ENCODE measurements at places on chromosomes 4 and X.

DNA sequence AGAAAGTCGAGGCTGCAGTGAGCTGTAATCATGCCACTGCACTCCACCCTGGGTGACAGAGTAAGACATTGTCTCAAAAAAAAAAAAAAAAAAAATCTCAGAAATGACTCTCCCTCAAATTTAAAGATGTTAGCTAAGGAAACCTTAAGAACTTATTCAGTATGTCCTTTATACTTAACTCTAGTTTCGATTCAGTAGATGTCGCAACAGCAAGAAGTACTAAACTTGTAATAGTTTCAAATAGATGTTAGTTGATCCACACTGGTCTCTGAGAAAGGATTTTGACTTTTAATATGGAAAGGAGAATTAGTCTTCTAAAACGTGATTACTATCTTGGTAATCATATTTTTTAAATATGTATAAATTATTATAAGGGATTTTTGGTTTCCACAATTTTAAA, 29.6 kb downstream of the NKX3-2 start:
- DNase-seq: no peak

DNA sequence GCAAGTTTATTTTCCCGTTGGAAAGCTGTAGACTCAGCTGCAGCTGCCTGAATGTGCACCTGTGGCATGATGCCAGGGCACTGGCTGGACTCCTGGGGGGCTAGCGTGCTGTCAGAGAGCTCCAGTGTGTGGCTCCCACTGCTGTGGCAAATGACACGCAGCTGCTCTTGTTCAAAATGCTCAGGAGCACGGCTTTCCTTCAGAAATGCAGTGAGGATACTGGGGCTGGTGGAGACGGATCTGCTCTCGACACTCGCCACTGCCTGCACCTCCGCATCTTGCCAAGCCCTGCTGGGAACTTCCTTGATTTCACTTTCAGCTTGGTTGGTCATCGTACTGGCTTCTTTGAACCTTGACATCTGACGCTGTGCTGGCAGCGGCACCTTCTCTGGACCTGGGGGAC, 58.7 kb downstream of the GPRIN3 start:
- DNase-seq: no peak

GRCh38 chr4:135277068-135277979, 1075.7 kb upstream of the PABPC4L start:
- no peak for DNase-seq

- DNase-seq: no peak
These were observed 68.7 kb upstream of the PRDX4 start for GRCh38 chrX:23598575-23598974.

DNA sequence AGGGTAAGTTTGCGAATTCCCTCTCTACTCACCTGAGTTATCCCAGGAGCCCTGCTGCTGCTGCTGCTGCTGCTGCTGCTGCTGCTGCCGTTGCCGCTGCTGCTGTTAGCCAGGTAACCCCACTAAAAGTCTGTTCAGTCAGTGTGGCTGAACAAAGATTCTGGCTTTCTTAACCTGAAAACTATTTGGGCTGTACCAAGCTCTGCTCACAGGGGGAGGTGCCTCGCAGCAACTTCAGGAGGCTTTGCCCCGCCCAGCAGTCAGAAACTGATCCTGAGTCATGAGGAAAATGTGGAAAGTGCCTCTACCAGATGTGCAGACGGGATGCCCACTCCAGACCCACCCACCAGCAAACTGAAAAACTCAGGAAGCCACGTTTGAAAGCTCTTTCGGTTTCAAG, at the start of gene CAPN6:
Gene CAPN6, minus strand, starts transcription at position 145 of the 400 bp plus-strand sequence. CDS start 6,547 bp downstream, outside the sequence.
- DNase-seq: no peak

DNA sequence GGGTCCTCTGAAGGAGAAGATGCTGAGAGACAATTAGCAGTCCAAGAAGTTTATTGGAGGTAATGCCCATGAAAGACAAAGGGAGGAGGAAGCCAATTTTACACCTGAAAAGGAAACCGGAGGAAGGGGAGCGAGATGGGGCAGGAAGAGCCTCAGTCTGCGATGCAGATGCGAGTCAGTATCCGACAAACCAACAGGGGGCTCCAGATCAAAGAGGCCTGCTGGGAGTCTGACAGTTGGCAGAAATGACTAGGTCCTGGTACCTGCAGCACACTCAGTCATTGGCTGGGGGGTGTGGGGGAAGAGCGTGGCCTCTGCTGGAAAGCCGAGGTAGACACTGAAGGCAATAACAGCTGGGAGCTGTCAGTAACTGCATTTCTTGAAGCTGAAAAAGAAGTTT, 231.1 kb upstream of the CENPE start:
- no peak for DNase-seq

DNA sequence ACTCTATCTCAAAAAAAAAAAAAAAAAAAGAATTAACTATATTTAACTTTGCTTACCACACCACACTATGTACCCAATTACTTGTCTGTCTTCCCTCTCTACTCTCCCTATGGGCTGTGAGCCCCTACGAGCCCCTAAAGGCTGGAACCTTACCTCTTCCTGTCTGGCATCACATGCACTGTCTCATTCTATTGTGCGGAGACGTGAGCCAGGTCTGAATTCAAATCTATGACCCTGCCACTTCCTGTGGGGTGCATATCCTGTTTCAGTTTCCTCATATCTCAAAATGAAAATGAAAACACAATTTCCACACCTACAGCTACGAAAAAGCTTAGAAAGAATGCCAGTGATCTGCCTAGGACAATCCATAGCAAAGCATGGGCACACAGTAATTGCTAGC, 42.9 kb upstream of the HS3ST1 start:
- DNase-seq: peak; percentile 47

DNA sequence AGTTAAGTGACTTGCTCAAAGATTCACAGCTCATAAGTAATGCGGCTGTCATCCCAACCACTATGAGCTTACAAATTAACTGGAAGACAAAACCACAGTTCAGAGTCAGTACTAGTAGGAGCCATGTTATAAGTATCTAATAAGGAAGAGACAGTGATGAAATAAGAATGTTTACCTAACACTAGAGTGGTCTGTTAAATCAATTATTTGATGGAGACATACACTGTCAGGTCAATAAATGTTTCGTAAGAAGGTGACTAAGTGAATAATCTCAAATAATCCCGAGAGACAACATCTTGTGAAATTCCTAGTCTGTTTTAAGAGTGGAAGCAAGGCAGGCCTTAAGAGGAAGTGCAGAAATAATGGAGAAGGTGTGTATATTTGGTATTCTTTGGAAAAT, 25.8 kb upstream of the AMELX start:
- no peak for DNase-seq

GRCh38 chr4:8164687-8165086, 6.1 kb upstream of the ABLIM2 start:
- no peak for DNase-seq

DNA sequence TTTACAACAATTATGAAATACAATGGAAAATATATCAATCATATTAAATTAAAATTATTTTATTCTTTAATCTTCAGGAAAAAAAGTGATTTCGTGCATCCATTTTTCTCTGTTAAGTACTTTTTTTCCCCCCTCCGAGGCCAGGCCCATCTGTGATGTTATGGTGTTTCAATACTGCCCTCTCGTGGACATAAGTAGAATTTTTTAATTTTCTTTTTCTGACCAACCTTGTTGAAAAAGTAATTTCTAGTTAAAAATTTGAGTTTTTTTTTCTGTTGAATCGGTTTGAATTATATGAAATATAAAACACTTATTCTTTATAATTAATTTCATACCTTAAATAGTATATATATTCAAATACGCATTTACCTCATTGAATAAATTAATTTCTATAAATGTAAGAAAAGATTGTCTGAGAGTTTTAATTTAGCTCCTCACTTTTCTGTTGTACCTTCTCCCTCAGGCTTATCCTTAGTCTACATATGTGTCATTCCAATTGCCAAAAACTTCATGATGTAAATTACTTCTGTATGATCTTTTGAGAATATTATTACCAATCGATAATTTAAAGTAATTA, 175.8 kb upstream of the TECRL start:
- DNase-seq: no peak

DNA sequence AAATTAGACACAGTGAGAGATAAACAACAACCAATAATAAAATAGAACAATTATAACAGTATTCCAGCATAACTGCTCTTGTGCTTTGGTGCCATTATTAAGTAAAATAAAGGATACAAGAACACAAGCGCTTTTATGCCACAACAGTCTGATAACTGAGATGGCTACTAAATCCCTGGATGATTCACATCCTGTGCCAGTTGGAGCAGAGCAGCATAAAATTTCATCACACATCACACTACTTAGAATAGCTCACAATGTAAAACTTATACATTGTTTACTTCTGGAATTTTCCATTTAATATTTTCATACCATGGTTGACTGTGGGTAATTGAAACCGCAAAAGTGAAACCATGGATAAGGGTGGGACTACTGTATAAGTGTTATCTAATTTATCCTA, 399.9 kb upstream of the CNKSR2 start:
- no peak for DNase-seq

- DNase-seq: no peak
These were observed 550.5 kb upstream of the FAT1 start for GRCh38 chr4:187274153-187274552.

- no peak for DNase-seq
These were observed 60.7 kb upstream of the SPANXD start for GRCh38 chrX:141759238-141759637.

GRCh38 chr4:39456946-39457763, 1.6 kb downstream of the RPL9 start:
- DNase-seq: no peak

- no peak for DNase-seq
These were observed 79.2 kb downstream of the EFNB1 start for GRCh38 chrX:68908071-68908470.

DNA sequence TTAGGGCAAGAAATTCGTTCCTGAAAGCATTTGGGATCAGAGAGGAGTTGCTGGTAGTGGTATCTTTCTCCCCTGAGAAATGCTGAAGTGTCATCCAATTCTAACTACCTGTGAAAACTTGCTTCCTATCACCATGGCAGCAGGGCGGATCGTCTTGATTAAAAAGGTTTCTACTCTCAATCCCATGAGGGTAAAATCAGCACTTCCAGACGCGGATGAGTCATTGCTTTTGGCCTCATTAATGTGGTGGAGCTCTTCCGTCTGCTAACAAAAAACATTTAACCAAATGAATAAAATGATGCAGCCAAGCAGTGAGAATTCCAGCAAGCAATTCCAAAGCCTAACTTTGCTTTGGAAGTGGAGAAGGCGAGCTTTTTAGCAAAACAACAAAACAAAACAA, 325.6 kb downstream of the CAMK2D start:
- no peak for DNase-seq

DNA sequence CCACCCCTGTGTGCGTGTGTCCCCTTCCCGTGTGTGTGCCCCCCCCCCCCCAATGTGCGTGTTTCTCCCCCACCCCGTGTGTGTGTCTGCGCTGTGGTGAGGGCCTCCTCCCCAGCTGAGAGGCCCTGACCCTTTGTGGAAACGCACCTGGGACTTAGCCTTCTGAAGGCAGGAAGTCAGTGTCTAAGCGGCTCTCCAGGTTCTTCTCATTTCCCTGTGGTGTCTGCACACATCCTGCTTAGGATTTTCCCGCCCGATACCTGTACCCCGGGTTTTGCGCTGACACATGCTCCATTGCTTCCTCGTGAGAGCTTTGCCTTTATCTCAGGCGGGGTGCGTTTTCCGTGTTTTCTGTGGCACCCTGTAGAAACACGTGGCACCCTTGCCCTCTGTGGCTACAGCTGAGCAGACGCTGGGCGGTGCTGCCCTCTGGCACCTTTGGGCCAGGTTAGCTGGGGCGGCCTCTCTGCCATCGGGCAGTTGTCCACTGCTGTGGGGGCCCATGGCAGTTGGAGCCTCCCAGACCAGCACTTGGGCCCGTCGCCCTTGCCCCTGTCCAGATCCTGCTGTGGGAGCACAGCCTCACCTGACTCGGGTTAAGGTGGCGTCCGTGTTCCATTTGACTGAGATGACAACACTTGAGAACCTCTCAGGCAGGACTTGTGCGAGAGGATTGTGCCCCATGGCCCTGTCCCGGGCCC, 26.3 kb downstream of the MAEA start:
- no peak for DNase-seq

- DNase-seq: no peak
These were observed 39.8 kb downstream of the XIAP start for GRCh38 chrX:123899701-123900100.

GRCh38 chr4:113290666-113291065, 241.2 kb downstream of the ANK2 start:
- no peak for DNase-seq

DNA sequence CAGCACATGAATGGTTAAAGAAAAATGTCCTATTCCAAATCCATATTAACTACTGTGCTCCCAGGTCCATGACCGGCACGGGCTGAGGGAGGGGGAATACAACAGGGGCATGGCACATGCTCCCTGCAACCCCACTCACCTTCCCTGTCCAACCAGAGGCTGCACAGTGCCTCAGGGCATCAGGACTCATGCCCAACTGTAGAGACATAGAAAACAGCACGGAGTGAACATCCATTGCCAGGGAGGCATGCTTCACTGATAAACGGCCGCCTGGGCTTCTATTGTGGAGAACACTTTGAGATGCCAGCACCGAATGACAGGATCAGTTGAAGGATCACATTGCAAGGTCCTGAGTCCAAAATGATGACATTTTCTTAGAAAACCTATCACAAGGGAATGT, 140.6 kb downstream of the STK32B start:
- no peak for DNase-seq

DNA sequence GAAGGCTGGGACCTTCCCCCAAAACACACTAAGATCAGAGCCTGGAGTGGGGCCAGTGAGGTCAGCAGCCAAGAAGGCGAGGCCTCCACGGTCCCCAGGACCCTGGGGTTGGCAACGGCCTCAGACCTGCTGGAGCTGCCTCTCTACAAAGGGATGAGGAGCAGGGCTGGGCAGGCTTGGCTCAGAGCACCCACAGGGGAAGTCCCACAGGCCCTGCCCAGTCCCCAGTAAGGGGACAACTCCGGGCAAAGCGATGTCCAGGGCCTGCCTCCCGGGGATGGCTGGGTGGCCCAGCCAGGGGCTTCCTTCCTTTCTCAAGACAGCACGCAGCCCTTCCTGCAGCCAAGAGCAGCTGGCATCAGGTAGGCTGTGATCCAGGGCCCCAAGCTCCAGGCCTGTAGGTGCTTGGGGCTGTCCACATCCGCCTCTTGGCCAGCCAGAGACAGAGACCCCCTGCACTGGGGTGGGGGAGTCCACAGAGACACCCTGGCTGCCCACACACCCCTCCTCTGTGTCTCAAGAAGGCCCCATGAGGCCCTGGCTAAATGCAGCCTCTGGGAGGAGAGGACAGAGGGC, 5.7 kb downstream of the MXD4 start:
- DNase-seq: no peak
